ENCODE measurements at places on chromosomes 11 and 22.

GRCh38 chr11:8314916-8315315, 51.2 kb upstream of the LMO1 start:
- DNase-seq: peak; percentile 44

DNA sequence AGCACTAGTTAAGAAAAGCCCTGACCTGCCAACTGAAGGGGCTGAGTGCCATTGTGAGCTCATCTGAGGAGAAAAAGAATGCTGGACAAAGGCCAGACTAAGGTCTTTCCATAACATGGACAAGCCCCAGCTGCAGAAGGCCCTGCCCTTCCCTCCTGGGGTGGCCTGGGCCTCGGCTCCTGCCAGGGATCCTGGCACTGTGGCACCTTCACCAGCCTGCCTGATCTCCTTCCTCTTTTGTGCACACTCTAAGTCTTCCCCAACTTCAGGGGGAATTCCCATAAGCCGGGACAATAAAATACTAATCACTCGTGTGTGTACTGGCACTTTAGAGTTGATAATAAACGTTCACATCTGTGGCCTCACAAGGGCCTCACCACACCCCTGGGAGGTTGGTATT, 9.9 kb downstream of the TMPRSS13 start:
- peak; percentile 38 for DNase-seq

GRCh38 chr11:70324376-70325115, 54.1 kb downstream of the PPFIA1 start:
- no peak for DNase-seq

DNA sequence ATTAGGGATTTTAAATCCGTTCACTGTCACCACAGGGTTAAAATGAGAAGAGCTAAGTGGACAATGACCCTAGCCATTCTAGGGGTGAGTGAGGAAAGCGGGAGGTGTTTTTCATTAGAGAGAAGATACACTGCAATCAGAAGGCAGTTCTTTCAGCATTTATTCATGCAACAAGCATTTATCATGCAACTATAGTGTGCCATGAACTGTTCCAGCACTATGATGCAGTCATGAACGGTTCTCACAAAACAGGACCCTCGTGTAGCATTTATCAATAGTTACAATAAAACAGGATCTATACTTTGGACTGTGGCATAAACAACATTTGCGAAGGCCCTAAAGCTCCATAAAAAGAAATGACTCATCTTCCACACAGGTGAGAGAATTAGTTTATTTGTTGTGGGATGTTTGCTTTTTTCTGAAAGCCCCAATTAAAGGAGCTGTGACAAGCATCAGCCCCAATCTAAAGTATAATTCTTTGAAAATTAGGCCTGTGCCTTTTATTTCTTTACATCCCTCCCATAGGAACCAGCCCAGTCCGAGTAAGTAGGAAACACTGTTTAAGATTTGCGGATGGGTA, 51.5 kb downstream of the PAMR1 start:
- DNase-seq: no peak

DNA sequence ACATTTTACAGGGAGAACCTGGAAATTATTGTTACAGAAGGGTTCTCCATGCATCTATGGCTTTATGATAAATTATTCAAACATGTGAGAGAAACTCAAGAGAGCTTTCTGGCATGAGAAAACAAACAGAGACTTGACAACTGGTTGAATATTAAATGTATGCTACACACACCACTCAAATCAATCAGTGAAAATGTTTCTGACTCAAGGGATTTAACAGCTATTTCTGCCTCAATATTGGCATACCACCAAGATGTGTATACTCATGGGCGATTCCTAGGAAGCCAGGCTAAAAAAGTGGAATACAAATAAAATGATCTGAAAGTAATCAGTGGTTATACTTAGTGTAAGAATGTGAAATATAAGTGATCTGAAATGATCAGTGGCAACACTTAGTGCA, 15.8 kb upstream of the OR51T1 start:
- no peak for DNase-seq

DNA sequence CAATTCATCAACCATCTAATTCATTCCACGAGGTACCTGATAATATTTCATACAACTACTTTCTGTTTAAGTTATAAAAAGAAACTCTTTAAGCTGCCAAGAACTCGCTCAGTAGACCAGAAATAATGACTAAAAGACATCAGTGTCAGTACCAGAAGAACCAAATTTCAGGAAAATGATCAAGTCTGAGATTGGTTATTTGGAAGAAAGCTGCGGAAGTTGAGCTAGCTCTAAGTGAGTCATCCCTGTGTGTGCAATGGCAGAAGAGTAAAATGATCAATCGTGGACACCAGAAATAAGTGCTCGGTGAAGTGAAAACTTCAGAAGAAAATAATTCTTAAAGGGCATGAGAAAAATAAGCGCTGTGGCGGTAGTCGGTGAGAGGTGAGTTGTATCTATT, 933.2 kb upstream of the CHORDC1 start:
- no peak for DNase-seq

GRCh38 chr11:111524056-111524455, 9.5 kb downstream of the HOATZ start:
- no peak for DNase-seq

DNA sequence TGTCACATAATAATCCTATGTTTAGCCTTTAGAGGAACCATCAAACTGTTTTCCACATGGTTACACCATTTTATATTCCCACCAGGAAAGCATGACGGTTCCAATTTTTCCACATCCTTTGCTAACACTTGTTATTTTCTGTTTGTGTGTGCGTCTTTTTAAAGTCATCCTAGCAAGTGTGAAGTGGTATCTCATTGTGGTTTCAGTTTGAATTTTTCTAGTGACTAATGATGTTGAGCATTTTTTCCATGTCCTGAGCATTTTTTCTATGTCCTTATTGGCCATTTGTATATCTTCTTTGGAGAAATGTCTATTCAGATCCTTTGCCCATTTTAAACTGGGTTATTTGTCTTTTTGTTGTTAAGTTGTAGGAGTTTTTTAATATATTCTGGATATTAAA, 53.7 kb upstream of the DEPDC7 start:
- no peak for DNase-seq

- no peak for DNase-seq
Measured at GRCh38 chr11:6315811-6316425, 4.4 kb downstream of the CAVIN3 start.

- DNase-seq: no peak
Measured at GRCh38 chr11:64117763-64118459, 48.0 kb downstream of the MACROD1 start.

Measured in cardiac septum (tissue), 1 donor.